ENCODE measurements at places on chromosomes 2 and 18. TPM values are rescaled to one million over a fixed set of nuclear protein-coding genes. Genes with fewer than 3 reads are reported as not detected.

DNA sequence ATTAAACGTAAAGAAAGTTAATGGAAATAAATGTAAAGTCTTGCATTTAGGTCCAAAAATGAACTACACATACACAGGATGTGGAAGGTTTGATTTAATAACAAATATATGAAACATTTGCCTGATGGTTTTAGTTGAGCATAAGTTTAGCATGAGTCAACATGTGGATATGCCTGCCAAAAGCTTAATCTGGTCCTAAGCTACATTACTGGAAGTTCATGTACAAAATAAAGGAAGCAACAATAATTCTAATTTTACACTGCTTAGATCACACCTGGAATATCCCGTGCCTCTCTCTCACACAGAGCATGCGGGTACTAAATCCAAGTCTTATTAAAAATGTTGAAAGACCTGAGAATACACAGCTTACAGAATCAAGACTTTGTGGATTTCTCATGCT is 276.5 kb upstream of the NRP2 start:
- no peak for DNase-seq

GRCh38 chr2:43133336-43133707 is 93.1 kb downstream of the ZFP36L2 start:
- no peak for DNase-seq

Gene MC4R
- total RNA-seq, result not detected

GRCh38 chr2:28644760-28645159 is 106.9 kb upstream of the PPP1CB start:
- DNase-seq, result no peak

GRCh38 chr2:229610333-229610732 is 104.0 kb downstream of the DNER start:
- DNase-seq, result no peak

DNA sequence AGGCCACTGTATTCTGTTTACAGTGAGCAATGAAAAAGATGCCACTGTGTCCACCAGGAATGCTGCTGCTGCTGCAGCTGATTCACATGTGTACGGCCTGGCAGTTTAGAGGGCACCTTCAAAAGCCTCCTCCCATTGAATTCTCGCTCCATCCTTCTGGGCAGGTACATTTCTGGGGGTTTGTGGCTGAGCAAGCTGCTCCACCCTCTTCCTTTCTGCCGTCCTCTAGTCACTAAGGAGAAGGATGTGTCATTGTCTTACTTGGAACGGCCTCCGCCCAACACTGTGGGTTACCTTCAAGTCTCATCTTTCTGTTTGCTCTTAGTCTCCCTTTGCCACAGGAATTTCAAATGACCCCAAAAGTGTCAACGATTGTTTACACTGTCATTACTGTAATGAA is 182.0 kb downstream of the ZBTB7C start:
- no peak for DNase-seq

DNA sequence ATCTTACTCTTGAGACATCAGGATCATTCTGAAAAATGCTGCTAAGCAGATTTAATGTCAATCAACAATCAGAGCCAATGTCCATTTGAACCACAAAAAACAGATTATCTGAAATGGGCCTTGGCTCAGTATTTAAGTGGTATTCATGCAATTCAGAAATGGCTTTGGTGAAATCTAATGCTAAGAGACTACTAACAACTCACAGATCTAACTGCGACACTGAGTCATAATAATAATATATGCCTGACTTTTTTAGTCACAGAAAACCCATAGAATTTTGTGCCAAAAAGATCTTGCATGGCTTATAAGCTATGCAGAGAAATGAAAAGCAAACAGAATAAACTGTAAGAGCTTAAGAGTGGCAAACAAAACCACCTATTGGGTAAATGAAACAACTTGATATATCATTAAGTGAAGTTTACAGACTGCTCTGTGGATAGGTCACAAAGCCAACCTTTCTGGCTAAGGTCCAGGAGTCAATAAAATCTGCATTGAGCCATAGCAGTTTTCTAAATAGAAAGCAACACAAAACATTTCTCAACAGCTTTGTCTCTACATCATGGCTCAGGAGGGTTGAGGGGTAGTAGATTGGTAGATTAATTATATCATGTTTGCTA is 234.3 kb downstream of the LRATD1 start:
- no peak for DNase-seq

Gene NEU4
- 0.49 TPM for total RNA-seq

Gene NPHP1
- 10.2 TPM for total RNA-seq

GRCh38 chr2:214169736-214170135 is 241.1 kb upstream of the VWC2L start:
- DNase-seq, result no peak

DNA sequence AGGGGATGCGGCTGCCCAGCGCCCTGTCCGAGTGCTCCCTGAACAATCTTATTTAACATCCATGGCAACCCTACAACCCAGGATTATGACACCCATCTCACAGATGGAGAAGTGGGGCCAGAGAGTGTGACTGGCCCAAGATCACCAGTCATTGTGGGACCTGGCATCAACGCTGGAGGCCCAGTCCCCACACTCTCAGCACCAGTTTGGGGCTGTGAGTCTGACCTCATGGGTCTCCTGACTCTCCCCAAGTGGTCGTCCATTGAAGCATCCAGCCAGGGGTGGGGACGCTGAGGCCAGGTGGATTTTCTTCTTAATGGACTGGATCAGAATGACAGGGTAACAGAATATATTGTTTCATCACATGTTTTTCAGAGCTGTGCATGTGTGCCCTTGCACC is 24.5 kb downstream of the MAL start:
- DNase-seq, result no peak

GRCh38 chr18:74784752-74785151 is 187.1 kb downstream of the ZNF407 start:
- no peak for DNase-seq

DNA sequence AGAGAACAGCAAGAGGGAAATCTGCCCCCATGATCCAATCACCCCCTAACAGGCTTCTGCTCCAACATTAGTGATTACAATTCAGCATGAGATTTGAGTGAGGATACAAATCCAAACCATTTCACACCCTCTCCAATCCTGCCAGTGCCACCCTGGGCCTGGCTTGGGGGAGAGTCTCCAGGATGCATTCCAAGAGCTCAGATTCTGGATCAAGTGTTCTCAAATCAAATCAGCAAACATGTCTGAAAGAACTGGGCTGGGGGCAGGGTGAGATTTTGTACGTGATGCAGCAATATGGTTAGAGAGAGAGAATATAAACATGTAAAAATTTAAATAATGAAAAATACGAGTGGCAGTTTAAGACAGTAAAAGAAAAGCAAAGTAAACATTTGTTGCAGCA is 2100.9 kb upstream of the CELF4 start:
- no peak for DNase-seq

Gene TCF7L1
- 15.5 TPM for total RNA-seq

Gene DSC3
- 5.7 TPM for total RNA-seq

DNA sequence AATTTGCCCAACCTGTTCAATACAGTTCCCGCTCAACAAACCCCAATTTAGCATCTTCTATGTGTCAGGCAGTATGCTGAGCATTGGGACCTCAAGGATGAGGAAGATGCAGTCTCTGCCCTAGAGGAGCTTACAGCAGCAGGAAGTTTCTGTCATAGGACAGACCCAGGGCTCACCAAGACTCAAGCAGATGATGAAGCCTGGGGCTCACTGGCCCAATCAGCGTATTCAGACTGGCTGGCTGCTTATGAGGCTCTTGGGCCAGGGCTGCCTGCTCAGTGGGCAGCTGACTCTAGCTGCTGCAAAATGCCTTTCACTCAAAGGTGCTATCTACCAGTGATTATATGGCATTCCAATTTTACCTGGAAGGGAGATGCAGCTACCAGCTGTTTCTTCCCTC is 2.1 kb downstream of the FAM178B start:
- DNase-seq, result no peak

GRCh38 chr2:150153646-150154307 is 333.7 kb downstream of the RND3 start:
- no peak for DNase-seq

GRCh38 chr18:60894254-60894945 is 438.8 kb upstream of the CDH20 start:
- DNase-seq, result no peak

GRCh38 chr2:17605696-17606095 is 65.2 kb downstream of the VSNL1 start:
- no peak for DNase-seq

Gene REL
- total RNA-seq, result 46.0 TPM

Gene TRMT61B
- 22.8 TPM for total RNA-seq

- no peak for DNase-seq
Measured at GRCh38 chr2:121869873-121870272, 114.4 kb downstream of the TSN start.

- no peak for DNase-seq
Measured at GRCh38 chr2:2877427-2877826, 500.2 kb downstream of the EIPR1 start.

DNA sequence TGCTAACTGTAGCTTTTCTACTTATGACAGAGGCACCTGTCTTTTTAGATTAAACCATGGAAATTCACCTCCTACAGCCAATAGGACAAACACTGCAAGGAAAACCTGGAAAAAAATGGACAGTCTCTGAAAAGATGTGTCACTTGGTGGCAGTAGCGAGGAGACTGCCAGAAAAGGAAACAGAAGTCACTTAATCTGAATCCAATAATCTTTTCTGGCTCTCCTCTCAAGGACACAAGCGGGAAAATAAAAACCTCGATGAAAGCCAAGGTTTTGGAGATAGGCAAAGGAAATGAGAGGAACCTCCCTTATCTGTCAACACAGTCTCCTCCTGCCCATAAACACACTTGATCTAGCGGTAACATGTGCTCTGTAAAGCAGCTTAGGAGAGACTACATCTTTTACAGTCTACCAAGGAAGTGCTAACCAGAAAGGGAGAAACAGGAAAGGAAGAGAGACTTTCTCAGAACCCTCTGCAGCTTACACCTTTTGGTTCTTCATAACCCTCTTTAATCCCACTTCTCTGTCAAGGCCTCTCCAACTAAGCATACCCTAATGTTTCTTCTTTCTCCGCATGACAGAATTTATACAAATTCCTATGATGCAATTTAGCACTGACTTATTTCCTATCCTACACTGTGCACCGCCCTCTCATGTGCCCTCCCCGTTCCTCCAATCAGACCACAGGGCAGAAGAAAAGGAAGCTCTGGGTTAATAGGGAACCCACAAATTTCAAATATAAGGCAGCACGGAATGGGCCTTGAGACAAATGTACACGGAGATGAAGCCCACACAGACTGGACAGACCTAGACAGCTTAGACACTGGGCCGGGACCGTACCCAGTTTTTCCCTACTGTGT is 52.8 kb downstream of the CLASP1 start:
- DNase-seq, result no peak

Gene CLEC4F
- 1.2 TPM for total RNA-seq

DNA sequence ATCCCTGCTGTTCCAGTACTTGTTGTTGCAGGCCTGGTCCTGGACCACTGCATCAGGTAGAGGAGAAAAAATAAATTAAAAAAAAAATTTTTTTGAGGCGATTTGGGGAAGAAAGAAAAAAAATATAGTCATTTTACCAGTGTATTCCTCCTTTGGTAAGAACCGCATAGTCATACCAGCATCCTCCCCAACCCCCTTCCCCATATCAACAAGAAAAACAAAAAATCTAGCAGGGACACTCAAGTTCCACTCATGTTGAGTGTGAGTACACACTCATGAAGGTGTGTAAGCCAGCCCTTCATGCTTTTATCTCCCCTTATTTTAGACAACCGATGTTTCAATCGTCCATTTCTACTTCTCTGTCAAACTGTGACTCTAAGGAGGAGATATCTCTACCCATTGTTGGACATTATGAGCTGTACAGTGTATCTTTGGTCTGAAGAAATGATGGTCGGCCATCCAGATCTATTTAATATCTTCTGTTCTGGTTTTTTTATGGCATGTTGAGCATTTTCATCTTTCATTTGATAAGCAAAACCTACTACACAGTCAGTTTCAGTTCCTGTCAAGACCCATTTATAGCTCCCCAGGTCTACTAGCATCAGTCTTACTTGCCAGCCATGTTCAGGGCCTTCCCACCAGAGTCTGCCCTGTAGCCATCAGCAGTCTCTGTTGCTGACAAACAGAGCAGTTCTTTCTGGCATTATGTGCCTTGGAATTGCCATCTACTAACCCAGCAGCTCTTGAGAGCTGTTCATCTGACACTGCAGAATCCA is 20.0 kb downstream of the ELP2 start:
- DNase-seq, result no peak

Gene NT5C1B
- not detected for total RNA-seq

DNA sequence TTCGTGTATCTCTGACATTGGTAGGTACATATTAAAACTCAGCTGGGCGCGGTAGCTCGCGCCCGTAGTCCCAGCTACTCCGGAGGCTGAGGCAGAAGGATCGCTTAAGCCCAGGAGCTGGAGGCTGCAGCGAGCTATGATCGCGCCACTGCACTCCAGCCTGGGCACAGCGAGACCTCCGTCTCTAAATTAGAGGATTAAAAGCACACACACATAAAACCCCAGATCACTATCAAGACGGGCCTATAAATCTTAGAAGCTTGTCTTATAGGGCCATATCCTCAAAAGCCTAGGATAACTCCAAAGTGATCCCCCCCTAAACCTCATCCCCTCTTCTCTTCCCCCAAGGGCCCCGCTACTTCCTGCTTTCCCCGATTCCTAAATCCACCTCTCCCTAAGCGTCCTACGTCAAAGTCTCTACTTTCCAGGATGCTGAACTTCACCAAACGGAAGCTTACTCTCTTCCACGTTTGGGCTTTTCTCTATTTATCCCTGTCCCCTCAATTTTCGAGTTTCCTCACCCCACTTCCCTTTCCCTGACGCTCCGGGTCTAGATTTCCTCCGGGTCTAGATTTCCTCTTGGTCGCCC is 707 bp downstream of the KRCC1 start:
- no peak for DNase-seq

GRCh38 chr2:98869272-98869641 is 66.8 kb downstream of the CRACDL start:
- DNase-seq, result peak; percentile 85

DNA sequence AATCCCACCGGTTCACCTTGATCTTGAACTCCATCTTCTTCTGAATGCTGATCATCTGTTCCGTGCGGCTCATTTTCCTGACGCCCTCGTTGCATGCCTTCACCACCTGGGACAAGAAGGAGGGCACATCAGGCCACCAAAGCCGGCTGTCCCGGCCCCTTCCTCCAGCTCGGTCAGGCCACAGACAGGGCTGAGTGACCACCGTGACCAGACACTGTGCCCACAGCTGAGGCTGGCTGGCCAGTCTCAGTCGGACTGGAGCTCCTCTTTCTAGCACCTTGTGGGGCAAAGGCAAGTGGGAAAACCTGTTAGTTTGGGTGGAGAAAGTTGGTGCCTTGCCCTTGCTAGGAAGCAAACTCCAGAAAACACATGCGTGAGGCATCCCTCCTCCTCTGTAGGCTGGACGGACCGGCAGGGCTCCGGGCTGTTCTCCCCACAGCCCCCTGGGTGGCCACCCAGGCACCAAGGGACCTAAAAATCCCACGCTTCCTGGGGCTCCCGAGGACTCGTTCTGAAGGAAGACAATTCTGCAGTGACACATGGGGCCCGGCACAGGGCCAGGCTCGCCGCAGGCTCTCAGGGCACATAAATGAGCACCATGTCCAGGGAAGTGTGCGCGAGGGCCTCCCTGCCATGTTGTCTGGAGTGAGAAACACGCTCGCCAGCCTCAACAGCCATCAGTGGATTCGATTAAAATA is 15.3 kb downstream of the SNORC start:
- DNase-seq, result peak; percentile 66

All from ureter (tissue), 1 donor.